CD8-positive, alpha-beta memory T cell (primary cell): ENCODE measurements at places on chromosomes 2 and 18. TPM values are rescaled to one million over a fixed set of nuclear protein-coding genes. Genes with fewer than 3 reads are reported as not detected.

GRCh38 chr18:74454279-74454751 lies 2.8 kb downstream of the DIPK1C start:
- DNase-seq, result no peak
- H3K4me3 ChIP-seq, result no peak overlapping the region
- H3K4me1 ChIP-seq, result no peaks in the 10 kb centered on the region
- H3K27me3 ChIP-seq, result peaks cover 13% of the 10 kb centered on the region

GRCh38 chr18:33603454-33603853 lies 25.4 kb downstream of the ASXL3 start:
- H3K36me3 ChIP-seq, result no peaks in the 10 kb centered on the region
- H3K27me3 ChIP-seq, result no peaks in the 10 kb centered on the region
- H3K27ac ChIP-seq, result no peak overlapping the region
- no peaks in the 10 kb centered on the region for H3K4me1 ChIP-seq
- no peak for DNase-seq

DNA sequence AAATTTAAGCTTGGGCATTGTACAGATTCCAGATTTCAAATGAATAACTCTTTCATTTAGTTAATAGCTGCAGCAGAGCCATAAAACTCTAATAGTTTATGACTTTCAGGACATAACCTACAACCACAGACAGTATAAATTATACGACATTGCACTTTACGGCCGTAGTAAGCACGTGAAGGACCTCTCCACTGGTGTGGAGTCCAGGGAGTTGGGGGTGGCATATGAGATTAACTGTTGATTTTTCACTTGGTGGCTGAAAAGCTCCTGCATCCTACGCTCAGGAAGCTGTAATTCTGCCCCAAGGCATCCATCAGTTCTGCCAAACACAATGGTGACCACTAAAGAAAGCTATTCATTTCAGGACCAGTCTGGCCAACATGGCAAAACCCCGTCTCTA lies 376.2 kb downstream of the SOX11 start:
- H3K4me1 ChIP-seq, result no peaks in the 10 kb centered on the region
- no peak overlapping the region for H3K4me3 ChIP-seq
- no peaks in the 10 kb centered on the region for H3K27me3 ChIP-seq
- H3K27ac ChIP-seq, result no peak overlapping the region
- H3K36me3 ChIP-seq, result no peaks in the 10 kb centered on the region

GRCh38 chr2:130791617-130791939 lies 36.2 kb downstream of the AMER3 start:
- H3K4me3 ChIP-seq, result no peak overlapping the region
- DNase-seq, result no peak
- no peaks in the 10 kb centered on the region for H3K36me3 ChIP-seq

GRCh38 chr2:38584881-38585280 lies 17.8 kb downstream of the HNRNPLL start:
- peaks cover 8% of the 10 kb centered on the region for H3K4me1 ChIP-seq
- no peaks in the 10 kb centered on the region for H3K27me3 ChIP-seq
- H3K4me3 ChIP-seq, result no peak overlapping the region
- H3K36me3 ChIP-seq, result peaks cover 6% of the 10 kb centered on the region
- no peak overlapping the region for H3K27ac ChIP-seq
- DNase-seq, result no peak

GRCh38 chr2:240922982-240923537 lies 16.9 kb downstream of the CROCC2 start:
- H3K27me3 ChIP-seq, result no peaks in the 10 kb centered on the region
- H3K36me3 ChIP-seq, result no peaks in the 10 kb centered on the region
- DNase-seq, result no peak
- no peak overlapping the region for H3K27ac ChIP-seq
- H3K4me3 ChIP-seq, result no peak overlapping the region
- no peaks in the 10 kb centered on the region for H3K4me1 ChIP-seq

DNA sequence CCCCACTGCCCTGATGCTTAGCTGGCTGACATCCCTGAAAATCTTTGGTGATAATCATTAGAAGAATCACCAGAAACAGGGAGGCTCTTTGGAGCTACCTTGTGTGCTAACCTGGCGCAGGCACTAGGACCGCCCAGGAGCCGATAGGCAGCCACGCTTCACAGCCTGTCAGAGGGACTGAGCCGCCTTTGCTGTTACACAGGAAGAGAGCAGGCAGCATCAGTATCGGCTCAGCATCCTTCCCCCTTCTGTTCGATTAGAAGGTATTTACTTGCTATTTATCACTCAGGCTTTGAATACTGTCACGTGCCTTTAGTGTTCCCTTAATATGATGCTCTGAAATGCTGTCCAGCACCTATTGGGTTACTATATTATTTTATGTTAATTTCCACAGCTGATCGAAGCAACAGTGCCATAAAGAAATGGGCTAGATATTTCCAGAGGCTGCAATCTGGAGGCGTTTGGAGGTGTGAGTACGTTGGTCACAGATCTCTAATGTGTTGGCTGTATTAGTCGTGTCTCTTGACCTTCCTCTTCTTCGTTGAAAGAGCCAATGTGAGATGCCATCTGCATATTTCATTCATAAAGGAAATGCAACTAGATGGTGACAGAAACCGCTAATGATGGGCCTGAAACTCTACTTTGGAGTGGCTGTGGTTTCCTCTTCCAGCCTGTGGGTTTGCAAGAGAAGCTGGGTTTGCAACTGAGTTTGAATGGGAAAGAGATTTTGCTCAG lies 110.4 kb upstream of the RAB27B start:
- peaks cover 27% of the 10 kb centered on the region for H3K4me1 ChIP-seq
- no peaks in the 10 kb centered on the region for H3K27me3 ChIP-seq
- no peak overlapping the region for H3K27ac ChIP-seq
- peak; percentile 36 for DNase-seq
- peak overlapping the region; percentile 38 for H3K4me3 ChIP-seq

DNA sequence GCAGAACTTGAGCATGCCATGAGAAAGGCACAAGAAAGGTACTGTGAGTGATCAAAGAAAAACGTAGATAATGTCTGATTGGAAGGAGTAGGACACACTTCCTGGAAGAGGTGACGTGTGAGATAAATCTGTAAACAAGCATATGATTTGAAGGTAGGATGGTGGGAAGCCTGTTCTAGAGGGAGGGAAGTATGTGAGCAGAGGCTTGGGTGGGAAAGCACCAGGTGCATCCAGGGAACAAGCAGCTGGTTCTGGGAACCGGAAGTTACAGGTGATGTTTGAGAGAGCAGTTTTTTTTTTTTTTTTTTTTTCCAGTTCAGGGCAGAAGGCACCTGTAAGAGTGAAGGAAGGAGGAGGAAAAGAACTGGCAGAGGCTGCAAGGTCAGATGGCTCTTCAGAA lies 116.6 kb upstream of the EFEMP1 start:
- no peak overlapping the region for H3K4me3 ChIP-seq
- DNase-seq, result no peak
- H3K36me3 ChIP-seq, result no peaks in the 10 kb centered on the region
- H3K4me1 ChIP-seq, result no peaks in the 10 kb centered on the region
- H3K27me3 ChIP-seq, result no peaks in the 10 kb centered on the region

DSG4 gene
- not detected for total RNA-seq

STK39 gene
- total RNA-seq, result 25.7 TPM

BCL11A gene
- total RNA-seq, result 0.15 TPM

CHPF gene
- 36.5 TPM for total RNA-seq

TBR1 gene
- total RNA-seq, result not detected
